T-helper 17 cell (primary cell): ENCODE measurements at places on chromosomes 11 and 22.

GRCh38 chr22:49609207-49609876, 218.3 kb downstream of the BRD1 start:
- H3K4me1 ChIP-seq, result no peaks in the 10 kb centered on the region
- no peak overlapping the region for H3K4me3 ChIP-seq
- H3K27me3 ChIP-seq, result no peaks in the 10 kb centered on the region
- no peaks in the 10 kb centered on the region for H3K36me3 ChIP-seq
- no peak for DNase-seq
- H3K27ac ChIP-seq, result no peak overlapping the region

- peaks cover 9% of the 10 kb centered on the region for H3K36me3 ChIP-seq
- no peak overlapping the region for H3K4me3 ChIP-seq
- H3K27me3 ChIP-seq, result no peaks in the 10 kb centered on the region
- DNase-seq, result no peak
Observed at GRCh38 chr11:118519549-118519948, 7.7 kb upstream of the TTC36 start.

DNA sequence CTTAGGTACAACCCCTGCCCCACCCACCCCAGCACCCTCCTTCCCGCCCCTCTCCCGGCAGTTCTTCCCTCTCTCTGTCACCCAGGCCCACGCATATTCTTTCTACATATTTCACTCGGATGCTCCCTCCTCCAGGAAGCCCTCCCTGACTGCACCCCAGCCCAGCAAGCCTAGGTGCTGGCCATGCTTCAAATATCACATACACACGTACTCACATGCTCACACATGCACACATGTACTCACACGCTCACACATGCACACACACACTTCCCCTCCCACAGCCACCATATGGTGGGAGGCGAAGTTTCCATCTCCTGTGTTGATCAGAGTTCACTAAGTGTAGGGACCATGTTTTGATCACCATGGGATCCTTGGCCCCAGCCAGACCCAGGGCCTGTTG, 90.4 kb downstream of the WNT7B start:
- peaks cover 2% of the 10 kb centered on the region for H3K36me3 ChIP-seq
- H3K4me3 ChIP-seq, result no peak overlapping the region
- H3K4me1 ChIP-seq, result peaks cover 7% of the 10 kb centered on the region
- H3K27ac ChIP-seq, result no peak overlapping the region
- DNase-seq, result no peak

DNA sequence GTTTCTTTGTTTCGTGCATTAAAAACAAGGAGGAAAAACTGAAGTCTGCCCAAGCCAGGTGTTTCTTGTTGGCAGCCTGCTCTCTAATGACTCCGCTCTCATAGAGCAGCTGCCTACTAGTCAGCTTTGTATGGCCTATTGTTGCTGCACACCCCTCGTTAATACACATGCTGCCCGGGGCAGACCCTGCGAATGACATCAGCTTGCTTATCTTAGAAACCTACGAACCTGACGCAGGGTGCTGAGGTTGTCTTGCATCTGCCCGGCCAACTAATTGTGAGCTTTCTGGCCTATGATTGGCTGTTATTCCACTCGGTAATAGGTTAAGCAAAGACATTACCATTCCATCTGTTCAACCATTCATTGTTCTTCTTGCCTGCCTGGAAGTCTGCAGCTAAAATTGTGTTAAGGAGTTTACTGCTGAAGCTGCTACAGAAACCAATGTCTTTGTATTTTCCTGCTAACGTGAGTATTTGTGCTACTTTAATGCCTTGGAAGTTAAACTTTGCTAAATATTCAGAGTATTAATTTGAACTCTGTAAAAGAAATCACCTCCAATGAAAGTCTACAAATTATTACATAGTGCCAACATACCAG, 37.5 kb downstream of the ZC3H12C start:
- no peaks in the 10 kb centered on the region for H3K4me1 ChIP-seq
- no peaks in the 10 kb centered on the region for H3K36me3 ChIP-seq
- no peak overlapping the region for H3K27ac ChIP-seq

DNA sequence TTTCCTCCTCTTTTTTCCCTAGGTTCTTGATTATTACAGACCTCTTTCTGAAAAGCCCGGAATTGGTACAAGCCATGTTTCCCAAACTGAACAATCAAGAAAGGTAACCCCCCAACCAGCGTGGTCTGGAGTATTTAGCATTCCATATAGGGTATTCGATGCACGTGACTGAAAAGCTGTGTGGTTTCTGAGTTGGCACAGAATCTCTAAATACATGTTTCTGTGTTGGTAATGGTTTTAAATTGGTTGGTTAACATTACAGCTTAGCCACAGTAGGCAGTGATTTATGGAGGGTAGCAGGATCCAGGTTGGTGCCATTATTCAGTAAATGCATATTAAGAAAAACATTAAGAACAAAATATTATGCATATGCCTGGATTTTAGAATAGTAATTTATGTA, 46.8 kb downstream of the ATXN10 start:
- no peak overlapping the region for H3K27ac ChIP-seq
- H3K36me3 ChIP-seq, result peaks cover 4% of the 10 kb centered on the region
- no peak for DNase-seq

DNA sequence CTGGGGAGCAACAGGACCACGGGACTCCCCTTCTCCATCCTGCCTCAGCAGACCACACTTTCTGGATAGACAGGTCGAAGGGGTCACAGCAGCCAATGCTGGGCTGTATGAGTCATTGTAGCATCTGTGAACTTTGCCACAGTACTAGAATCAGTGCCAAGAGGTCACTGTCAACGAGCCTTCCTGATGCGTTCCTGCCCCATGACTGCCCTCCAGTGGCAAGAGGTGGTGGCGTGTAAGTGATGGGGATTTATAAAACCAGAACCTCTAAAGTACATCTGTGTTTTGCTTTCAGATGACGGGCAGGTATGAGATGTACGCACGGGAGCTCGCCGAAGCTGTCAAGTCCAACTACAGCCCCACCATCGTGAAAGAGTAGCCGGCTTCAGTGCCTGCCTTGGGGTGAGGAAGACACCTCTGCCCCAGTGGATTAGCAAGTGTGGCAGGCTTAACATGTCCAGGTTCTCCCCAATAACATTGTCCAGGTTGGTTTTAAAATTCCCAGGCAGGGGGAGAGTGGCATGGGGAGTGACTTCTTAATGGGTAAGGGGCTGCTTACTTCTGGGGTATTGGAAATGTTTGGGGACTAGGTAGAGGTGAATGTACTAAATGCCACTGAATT, 29.4 kb downstream of the GUCD1 start:
- no peaks in the 10 kb centered on the region for H3K27me3 ChIP-seq
- H3K27ac ChIP-seq, result no peak overlapping the region
- peaks cover 10% of the 10 kb centered on the region for H3K4me1 ChIP-seq
- DNase-seq, result peak; percentile 72
- H3K4me3 ChIP-seq, result no peak overlapping the region

GRCh38 chr11:86390487-86390886, 15.8 kb downstream of the CCDC81 start:
- H3K4me3 ChIP-seq, result no peak overlapping the region
- DNase-seq, result no peak
- no peak overlapping the region for H3K27ac ChIP-seq
- H3K4me1 ChIP-seq, result no peaks in the 10 kb centered on the region
- no peaks in the 10 kb centered on the region for H3K27me3 ChIP-seq
- no peaks in the 10 kb centered on the region for H3K36me3 ChIP-seq

- no peak for DNase-seq
- H3K27ac ChIP-seq, result no peak overlapping the region
- no peak overlapping the region for H3K4me3 ChIP-seq
- no peaks in the 10 kb centered on the region for H3K4me1 ChIP-seq
- H3K36me3 ChIP-seq, result peaks cover 2% of the 10 kb centered on the region
Observed at GRCh38 chr11:120180551-120181232, 30.1 kb upstream of the OAF start.

GRCh38 chr11:61728940-61729219, 23.6 kb upstream of the MYRF start:
- no peak overlapping the region for H3K27ac ChIP-seq
- H3K27me3 ChIP-seq, result no peaks in the 10 kb centered on the region
- H3K4me1 ChIP-seq, result peaks cover 5% of the 10 kb centered on the region
- H3K36me3 ChIP-seq, result no peaks in the 10 kb centered on the region
- DNase-seq, result no peak
- H3K4me3 ChIP-seq, result no peak overlapping the region

DNA sequence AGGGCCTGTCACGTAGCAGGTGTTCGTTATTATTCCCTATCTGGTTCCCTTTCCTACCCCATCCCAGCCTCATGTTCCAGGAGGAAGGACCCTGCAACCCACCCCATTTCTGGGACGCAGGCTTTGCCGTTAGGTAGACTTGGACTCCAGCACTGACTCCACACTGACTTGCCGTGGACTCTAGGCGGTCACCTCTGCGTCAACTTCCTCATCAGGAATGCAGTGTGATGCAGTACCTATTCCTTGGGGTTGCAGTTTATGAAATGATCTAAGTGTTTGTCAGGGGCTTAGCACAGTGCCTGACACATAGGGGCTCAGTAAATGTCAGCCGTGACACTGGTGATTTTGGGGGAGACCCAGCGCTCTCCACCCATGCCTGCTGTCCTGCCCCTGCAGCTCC, 16.8 kb downstream of the DGKZ start:
- no peak overlapping the region for H3K4me3 ChIP-seq
- no peak for DNase-seq
- no peak overlapping the region for H3K27ac ChIP-seq
- no peaks in the 10 kb centered on the region for H3K36me3 ChIP-seq
- H3K27me3 ChIP-seq, result no peaks in the 10 kb centered on the region

- peak overlapping the region; percentile 65 for H3K27ac ChIP-seq
- DNase-seq, result no peak
- H3K4me1 ChIP-seq, result no peaks in the 10 kb centered on the region
Observed at GRCh38 chr22:20785415-20785814, 11.5 kb downstream of the SERPIND1 start.

DNA sequence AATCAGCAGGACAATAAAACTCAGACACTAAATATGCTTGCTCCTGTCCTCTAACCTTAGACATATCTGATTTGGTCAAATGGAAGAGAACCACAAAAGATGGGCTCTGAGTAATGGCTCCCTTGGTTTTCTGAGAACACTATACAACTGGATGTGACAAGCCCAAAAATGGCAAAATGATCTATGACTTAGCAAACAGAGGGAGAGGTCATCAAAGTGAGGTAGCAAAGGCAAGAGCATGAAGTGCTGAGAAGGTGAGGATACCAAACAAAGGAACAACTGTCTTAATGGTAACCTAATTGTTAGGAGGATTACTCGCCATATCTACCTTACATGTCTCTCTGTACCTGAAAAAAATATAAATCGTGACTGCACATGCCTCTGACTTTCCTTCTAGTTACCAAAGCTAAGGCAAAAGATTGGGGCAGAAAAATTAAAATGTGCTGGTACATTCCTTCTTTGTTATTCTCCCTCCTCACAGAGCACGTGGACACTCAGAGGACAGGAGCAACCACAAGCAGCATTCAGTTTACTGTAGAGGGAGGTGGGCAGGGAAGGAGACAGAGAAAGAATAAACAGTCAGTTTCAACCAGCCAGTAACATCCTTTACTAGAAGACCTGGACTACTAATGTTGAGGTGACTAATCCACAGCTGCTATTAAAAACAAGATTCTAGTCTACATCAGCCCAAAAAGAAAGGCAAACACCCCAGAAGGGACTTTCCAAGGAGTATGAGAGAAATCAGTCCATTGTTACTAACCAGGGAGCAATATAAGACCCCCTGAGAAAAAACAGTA, 88.8 kb downstream of the AMBRA1 start:
- H3K36me3 ChIP-seq, result peaks cover 12% of the 10 kb centered on the region
- H3K27me3 ChIP-seq, result no peaks in the 10 kb centered on the region
- peaks cover 25% of the 10 kb centered on the region for H3K4me1 ChIP-seq
- no peak overlapping the region for H3K27ac ChIP-seq

DNA sequence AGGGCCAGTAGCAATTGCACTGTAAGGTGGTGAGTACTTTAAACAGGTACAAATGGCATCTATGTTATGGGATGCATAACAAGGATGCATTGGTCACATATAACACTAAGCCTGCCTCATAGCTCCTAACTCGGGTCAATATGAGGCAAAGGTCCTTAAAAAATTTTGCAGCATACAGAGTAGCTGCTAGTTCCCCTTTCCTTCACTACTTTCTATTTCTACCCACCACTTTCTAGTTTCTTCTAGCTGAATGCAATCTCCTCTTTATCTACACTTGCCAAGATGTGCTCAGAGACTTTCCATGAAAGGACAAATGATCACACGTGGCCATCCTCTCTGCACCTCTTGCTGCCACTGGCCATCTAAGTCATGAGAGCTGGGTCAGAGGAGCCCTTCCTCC, 9.8 kb downstream of the OR51F2 start:
- no peaks in the 10 kb centered on the region for H3K4me1 ChIP-seq
- H3K4me3 ChIP-seq, result no peak overlapping the region
- H3K27ac ChIP-seq, result no peak overlapping the region

DNA sequence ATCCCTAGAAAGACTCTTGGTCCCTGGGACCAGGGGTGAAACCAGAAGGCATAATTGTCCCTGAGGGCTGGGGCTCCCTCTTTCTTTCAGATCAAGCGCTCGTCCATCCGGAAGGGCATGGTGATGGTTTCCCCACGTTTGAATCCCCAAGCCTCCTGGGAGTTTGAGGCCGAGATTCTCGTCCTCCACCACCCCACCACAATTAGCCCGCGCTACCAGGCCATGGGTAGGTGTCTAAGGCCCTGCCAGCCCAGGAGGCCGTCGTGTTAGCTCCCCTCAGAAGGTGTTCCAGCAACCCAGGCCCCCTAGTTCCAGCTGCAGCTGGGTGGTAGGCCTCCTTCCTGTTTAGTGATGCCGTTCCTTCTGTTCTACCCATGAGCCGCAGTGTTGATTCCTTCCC, 21.4 kb downstream of the GTPBP1 start:
- peak overlapping the region; percentile 52 for H3K4me3 ChIP-seq
- H3K36me3 ChIP-seq, result peaks cover 6% of the 10 kb centered on the region
- peaks cover 16% of the 10 kb centered on the region for H3K4me1 ChIP-seq
- peak overlapping the region; percentile 81 for H3K27ac ChIP-seq
- DNase-seq, result no peak

DNA sequence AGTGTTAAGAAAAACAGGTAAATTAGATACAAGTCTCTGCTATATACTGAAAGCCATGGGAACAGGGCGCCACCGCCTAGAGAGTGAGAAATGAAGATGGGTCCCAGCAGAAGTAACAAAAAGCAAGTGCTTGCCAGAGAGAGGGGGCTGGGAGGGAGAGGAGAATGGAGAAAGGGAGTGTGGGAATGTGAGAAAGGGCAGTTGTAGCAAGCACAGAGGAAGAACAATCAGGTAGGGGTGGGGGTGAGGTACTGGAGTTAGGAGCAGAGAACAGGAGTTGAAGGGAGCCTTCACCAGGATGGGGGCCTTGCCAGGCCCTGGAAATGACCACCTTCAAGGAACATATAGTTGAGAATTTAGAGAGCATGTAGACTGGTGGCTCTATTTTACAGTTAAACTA, 66.8 kb downstream of the TCF20 start:
- no peaks in the 10 kb centered on the region for H3K27me3 ChIP-seq
- peaks cover 5% of the 10 kb centered on the region for H3K36me3 ChIP-seq
- H3K4me1 ChIP-seq, result peaks cover 53% of the 10 kb centered on the region
- H3K27ac ChIP-seq, result peak overlapping the region; percentile 97
- H3K4me3 ChIP-seq, result peak overlapping the region; percentile 61

DNA sequence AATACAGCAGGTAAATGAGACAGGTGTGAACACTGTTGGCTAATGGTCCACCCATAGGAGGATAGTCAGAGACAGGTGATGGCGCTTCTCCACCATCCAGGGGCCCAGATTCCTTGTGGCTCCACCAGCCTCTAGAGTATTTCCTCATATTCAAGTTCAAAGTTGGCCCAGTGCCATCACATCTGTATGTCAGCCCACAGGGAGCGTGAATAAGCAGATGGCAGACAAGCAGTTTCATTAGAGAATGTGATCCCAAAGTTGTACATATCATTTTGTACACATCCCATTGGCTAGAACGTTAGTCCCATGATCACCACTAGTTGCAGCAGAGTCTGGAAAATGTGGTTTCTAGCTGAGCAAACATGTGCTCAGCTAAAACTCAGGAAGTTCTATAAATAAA, 11.0 kb upstream of the CWF19L2 start:
- H3K27ac ChIP-seq, result no peak overlapping the region
- H3K4me3 ChIP-seq, result no peak overlapping the region
- no peaks in the 10 kb centered on the region for H3K4me1 ChIP-seq
- H3K36me3 ChIP-seq, result no peaks in the 10 kb centered on the region
- no peak for DNase-seq
- peaks cover 51% of the 10 kb centered on the region for H3K27me3 ChIP-seq
